ENCODE measurements at places on chromosomes 5 and 9.

- DNase-seq, result no peak
These were observed 9.5 kb downstream of the ASS1 start for GRCh38 chr9:130454096-130454811.

GRCh38 chr5:128534726-128535125 lies 3.3 kb downstream of the FBN2 start:
- no peak for DNase-seq

DNA sequence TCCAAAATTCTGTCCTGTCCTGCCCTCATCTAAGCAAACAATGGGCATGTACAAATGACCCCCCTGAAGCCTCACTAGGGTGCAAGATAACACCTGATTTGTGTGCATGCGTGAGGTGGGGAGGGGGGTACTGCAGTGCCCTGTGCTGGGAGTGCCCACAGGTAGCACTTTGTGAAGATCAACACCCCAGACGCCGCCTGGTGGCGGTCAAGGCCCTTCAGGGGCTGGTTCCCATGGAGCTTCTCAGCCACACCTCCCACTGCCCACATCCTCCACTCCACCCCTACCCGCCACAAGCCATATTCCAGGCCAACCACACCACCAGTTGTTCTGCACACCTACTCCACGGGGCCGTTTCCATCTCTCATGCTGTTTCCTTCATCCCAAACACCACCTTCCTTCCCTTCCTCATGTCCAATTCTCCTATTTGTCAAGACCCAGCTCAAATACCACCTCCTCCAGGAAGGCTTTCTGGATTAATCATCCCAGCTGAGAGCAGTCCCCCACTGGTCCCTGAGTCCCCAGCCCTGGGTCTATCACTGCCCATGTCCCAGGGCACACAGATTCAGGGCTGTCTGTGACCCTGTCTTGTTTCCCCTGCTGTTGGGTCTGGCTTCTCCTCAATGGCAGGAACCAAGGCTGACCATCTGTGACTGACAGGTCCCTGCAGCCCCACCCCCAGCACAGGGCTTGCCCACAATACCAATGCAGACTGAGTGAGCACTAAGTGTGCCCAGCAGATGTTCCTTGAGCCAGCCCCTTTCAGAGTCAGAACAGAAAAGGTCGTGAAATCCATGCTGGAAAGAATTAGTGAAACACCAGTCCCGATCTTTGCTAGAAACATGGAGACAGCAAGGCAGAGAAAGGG lies 178.4 kb downstream of the PAX5 start:
- no peak for DNase-seq

- DNase-seq, result no peak
These were observed 8.6 kb downstream of the SLC2A8 start for GRCh38 chr9:127405344-127406125.

DNA sequence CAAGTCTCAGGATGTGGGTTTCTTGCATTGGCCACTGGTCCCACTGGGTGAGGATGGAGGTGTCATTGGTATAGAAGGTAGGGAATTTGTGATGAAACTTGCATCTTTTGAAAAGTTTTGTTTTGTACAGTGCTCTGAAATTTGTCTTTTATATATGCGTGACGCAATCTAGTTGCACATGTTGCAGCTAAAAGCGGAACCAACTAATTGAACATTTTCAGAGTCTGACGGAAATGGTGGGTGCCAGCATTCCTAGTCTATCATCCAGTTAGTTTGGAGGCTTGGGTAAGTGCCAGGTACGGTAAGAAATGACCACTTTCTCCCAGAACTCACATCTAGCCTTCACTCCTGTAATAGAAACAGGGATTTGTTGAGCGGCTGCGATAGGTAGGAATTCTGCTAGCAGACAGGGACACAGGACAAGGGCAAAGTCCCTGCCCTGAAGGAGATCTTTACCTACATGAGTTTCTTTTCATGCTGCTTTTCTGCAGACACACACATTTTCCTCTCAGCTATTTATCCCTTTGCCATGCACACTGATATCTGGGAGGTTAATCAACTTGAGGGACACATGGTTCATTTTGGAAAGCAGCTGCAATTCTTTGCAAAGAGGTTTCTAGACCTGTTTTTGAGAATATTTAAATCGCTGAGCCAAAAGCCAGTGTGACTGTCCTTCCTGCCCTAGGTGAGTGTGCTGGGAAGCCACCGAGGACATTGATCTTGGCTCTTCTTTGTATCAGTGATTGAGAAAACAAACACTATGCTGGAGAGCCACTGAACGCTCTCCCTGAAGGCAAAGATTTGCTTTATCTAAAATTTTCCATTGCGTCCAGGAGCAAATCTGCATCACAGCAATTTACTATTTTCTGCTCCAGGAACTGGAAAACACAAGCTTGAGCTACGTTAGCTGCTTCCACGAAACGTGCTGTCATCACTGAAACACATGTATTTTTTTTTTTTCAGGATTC lies 89.7 kb downstream of the DAP start:
- DNase-seq, result no peak

- no peak for DNase-seq
These were observed 401.9 kb downstream of the ZSWIM6 start for GRCh38 chr5:61734001-61734400.

GRCh38 chr5:99900302-99900852 lies 634.8 kb upstream of the FAM174A start:
- DNase-seq, result no peak

DNA sequence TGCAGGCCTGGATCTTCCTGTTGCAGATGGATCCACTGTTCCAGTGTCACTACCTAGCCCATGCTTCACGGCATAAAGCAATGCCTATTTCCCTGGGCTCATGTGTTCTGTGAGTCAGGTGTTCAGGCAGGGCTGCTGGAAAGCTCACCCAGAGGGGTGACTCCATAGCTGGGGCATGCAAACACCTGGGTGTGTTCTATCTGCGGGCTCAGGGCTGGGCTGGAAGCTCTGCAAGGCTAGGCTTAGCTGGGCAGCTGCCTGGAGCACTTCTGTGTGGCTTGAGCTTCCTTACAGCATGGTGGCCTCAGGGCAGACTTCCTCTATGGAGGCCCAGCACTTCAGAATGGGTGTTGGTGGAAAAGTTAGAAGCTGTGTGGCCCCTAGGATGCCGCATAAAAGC lies 139.9 kb downstream of the GADD45G start:
- no peak for DNase-seq

GRCh38 chr9:70472268-70473249 lies 58.1 kb upstream of the KLF9 start:
- DNase-seq, result no peak

- no peak for DNase-seq
These were observed 6.3 kb downstream of the FGF18 start for GRCh38 chr5:171425596-171426244.

DNA sequence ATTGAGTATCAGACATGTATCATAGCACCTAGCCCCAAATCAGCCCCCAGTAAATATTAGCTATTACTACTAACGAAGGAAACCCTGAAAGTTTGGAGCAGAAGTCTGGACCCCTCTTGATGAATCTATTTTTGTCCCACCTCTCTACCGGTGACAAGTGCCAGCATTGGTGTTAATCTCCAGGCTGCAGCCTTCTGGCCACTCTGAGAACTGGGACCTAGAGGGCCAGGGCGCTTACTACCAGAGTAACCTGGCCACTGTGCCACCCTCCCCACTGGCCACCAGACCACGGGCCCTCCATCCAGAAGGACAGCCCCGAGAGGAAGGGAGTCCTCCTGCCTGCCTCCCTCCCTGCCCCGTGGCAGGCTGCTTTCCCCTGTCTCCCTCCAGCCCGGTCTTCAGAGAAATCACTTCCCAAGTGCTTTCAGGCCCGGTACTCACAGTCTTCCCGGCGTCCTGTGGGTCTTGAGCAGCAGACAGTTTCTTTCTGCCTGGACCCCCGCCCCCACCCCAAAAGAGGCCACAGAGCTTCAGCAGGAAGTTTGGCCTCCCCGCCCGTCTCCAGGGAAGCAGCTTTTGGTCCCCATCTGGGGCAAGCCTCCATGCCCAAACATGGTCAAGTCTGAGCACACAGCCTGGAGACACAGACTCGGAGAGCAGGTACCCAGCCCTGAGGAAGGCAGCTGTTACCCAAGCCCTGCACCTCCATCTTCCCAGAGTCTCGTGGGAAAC lies at the start of gene KCNMB1:
TSS of gene KCNMB1 (minus strand) at position 550 of the 732 bp plus-strand sequence. CDS start 3,920 bp downstream, outside the sequence.
- DNase-seq, result no peak

DNA sequence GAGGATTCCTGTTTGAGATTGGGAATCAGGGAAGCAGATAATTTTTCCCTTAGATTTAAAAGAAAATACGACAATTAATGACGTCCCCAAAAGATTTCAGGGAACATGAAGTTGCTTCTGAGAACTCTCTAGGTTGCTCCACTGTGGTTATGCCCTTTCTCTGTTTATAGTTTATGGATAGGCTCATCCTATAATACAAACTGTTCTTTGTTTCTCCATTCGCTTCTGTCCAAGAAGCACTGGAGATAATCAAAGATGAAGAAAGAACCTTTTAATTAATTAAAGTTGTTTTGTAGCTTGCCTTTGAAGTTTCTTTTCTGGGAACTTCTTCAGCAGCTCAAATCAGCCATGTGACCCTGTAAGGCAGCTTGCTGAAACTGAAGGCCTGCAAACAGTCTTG lies 87.5 kb downstream of the CHSY3 start:
- DNase-seq, result no peak

- no peak for DNase-seq
These were observed 177.4 kb downstream of the SEC61B start for GRCh38 chr9:99399474-99399873.

GRCh38 chr5:172412724-172413286 lies 41.5 kb downstream of the SH3PXD2B start:
- DNase-seq, result no peak

DNA sequence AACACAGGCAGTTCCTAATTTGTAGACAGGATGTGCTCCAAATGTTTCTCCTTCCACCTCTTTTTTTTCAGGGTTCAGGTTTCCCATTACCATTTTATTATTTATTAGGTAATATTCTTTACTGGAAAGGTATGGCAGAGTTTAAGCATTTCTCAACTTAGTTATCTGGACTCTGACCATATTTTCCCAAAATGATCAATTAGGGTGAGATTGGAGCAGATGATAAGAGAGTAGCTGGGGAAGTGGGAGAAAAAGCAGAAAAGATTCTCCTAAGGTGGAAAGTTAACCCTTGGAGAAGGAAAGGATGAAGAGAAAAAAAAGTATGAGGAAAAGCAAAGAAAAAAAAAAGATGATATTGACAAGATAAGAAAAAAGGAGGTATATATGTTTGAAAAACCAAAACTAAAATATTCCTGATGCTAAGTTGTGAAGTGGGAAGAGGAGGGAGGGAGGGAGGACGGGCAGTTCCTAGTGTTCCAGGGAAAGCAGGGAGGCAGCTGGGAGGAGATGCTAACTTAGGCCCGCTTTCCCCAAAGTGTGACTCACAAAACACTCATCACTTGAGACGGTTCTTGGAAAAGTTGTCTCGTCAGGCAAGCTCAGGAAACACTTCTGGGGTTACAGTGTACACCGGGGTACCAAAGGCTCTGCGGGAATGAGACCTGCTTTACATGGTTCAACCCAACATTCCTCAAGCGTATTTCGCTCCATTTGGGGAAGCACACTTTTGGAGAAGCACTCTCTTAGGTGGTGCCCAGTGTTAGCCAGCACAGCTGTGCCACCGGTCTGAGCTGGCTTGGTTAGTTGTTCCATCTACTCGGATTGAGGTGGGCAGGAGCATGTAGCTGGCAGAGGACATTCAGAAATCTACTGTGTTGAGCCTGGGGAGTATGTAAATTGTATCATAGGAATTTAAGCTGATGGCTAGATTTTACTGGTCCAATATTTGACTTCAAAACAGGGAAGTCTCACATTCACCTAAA lies 35.1 kb downstream of the B4GALT1 start:
- no peak for DNase-seq

GRCh38 chr5:30600892-30601291 lies 592.6 kb upstream of the CDH6 start:
- DNase-seq, result no peak

GRCh38 chr5:74622122-74622521 lies 18.4 kb downstream of the ENC1 start:
- DNase-seq, result no peak

- no peak for DNase-seq
These were observed 170.5 kb downstream of the NR3C1 start for GRCh38 chr5:143233031-143233430.

GRCh38 chr9:98974554-98974953 lies 30.8 kb downstream of the COL15A1 start:
- no peak for DNase-seq

GRCh38 chr5:31385774-31386537 lies 145.9 kb downstream of the DROSHA start:
- DNase-seq, result no peak

DNA sequence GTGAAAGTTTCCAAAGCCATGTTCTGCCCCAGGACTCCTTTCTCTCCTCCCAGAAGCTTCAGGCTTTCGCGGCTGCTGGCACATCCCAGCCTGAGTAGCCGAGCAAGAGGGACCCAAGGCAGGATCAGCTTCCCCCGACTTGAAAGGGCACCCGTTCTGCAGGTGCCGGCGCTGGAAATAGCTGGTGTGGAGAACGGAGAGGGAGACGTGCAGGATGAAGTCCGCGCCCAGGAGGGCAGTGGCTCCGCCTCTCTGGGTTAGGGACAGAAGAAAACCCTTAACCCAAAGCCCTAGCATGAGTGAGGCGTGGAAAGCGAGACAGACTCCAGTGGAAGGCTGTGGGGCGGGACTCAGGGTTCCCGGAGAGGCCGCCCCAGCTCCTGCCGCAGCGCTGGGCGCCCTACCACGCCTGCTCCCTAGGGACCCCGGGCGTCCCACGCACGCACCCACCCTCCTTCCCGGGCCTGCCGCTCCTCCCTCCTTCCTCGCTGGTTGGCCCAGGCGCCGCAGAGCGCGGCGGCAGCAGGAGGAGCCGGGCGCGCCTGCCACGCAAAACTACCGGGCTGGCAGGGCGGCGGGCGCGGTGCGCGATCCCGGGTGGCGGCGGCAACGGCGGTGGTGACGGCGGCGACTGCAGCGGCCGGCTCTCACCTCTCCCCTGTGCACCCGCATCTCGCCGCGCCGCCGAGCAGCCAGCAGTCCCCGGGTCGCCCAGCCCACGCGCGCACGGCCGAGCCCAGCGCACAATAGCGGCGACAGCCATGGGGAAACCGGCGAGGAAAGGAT lies at the start of gene SLC1A1:
TSS of gene SLC1A1 (plus strand) at position 550 of the 786 bp plus-strand sequence. CDS start at position 762, 212 bp downstream.
- peak; percentile 33 for DNase-seq

GRCh38 chr9:89022902-89023301 lies 31.6 kb downstream of the S1PR3 start:
- DNase-seq, result no peak

DNA sequence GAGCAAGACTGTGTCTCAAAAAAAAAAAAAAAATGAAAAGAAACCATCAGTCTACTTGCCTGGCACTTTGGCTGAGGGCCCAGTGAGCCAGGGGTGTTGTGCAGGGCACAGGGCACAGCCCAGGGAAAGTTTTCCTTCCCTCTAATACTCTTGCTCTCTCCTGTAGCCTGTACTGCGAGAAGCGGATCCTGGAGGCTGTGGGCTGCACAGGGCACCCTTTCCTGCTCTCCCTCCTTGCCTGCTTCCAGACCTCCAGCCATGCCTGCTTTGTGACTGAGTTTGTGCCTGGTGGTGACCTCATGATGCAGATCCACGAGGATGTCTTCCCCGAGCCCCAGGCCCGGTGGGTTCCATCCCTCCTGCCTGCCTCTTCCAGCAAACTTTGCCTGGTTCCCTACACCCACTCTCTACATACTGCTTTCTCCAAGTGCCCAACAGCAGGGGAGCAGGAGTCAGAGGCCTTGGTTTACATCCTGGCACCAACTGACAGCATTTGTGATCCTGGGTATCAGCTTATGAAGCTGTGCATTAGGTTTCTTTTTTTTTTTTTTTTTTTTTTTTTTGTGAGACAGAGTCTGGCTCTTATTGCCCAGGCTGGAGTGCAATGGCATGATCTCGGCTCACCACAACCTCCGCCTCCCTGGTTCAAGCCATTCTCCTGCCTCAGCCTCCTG lies 7.2 kb downstream of the ZDHHC12 start:
- no peak for DNase-seq
